NCI-H187 (cell line): ENCODE measurements at places on chromosomes 4 and X.

DNA sequence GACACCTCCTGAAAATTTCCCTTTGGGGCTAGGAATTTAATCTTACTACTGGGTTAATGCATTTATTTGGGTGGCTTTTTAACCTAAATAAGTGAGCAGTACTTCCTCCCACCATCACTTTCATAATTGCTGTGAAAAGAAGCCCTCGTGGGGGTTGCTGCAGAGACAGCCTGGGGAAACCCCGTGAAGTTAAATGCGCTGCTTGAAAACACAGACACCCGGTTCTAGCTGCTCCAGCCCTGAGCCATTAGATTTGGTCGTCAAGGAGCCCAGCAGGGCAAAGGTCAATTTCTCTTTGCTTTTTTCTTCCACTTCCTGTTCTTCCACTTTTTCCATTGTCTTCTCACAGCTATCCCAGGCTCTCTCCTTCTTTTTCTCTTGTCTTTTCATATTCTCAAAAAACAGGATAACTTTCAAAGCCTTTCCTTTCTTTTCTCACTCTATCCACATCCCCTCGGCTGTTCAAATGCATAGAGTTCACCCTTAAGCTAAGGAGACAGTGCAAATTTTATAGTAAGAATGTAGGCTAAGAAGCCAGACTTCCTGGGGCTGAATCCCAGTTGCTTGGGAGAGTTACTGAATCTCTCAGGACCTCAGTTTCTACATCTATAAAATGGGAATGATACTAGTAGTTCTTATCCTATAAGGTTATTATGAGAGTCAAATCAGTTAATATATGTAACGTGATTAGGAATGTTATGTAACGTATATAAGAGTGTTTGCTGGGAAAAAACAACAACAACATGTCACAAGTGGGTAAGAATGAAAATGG, 91.5 kb upstream of the ZNF827 start:
- no peak for DNase-seq

GRCh38 chr4:124277691-124278090, 434.8 kb downstream of the ANKRD50 start:
- no peak for DNase-seq

DNA sequence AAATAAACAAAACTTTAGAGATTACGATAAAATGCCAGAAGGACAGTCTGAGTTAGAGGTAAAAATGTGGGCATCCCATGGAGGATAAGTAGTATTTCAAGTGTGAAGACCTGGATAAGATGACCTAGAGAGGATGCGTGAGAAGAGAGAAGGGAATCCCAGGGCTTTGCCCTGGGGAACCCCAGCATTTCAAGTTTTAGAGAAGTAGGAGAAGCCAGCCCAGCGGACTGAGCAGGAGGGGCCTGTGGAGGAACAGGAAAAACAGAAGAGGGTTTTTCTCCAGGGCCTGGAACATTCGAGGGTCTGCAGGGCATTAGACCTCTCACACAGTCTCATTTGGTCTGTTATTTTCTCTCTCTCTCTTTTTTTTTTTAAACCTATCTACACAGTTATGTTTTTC, 2.9 kb upstream of the CFP start:
- no peak for DNase-seq

GRCh38 chrX:149069899-149070298, 435.2 kb downstream of the IDS start:
- DNase-seq: no peak

DNA sequence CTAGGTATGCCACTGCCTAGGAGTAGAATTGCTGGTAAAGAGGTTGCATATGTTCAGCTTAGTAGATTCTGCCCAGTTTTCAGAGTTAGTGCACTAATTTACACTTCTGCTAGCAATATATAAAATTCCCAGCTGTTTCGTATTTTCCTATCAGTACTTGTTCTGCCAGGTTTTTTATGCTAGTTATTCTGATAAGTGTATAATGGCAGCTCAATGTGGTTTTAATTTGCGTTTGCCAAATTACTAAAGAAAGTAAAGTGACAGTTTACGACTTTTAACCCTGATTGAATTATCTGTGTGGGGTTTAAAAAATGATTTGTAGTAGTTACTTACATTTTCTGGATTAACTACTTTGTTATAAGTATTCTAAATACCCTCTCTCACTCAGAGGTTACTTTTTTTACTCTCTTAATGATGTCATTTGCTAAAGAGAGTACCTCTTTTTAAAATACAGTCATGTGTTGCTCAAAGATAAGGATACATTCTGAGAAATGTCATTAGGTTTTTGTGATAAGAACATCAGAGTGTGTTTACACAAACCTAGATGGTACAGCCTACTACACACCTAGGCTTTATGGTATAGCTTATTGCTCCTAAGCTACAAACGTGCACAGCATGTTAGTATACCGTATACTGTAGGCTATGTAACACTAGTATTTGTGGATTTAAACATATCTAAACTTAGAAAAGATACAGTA, 363.2 kb downstream of the IL15 start:
- DNase-seq: no peak

- no peak for DNase-seq
Measured at GRCh38 chrX:151753313-151754046, 18.9 kb downstream of the CNGA2 start.

DNA sequence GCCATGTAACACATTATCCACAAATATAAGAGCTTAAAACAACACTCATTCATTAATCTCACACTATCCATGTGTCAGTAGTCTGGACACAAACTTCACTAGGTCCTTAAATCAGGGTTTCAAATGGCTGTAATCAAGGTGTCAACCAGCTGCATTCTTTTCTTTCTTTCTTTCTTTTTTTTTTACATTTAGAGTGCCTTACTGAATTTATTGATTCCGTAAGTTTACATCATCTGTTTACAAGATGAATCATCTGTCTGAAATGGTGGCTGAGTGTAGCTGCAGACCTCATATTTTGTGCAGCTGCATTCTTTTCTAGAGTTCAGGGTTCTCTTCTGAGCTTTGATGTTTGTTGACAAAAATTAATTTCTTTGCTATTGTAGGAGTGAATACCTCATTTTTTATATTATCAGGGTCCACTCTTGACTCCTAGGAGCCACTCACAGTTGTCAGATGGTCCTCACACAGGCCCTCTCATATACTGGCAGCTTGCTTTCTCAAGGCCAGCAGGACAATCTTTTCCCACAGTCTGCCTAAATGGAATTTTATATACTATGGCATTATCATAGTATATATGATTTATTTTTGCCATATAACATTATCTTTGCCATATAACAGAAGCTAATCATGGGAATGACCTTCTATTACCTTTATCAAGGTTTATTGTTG, 37.8 kb downstream of the SPOCK3 start:
- no peak for DNase-seq

- no peak for DNase-seq
Measured at GRCh38 chr4:107751670-107752069, 31.6 kb upstream of the PAPSS1 start.

DNA sequence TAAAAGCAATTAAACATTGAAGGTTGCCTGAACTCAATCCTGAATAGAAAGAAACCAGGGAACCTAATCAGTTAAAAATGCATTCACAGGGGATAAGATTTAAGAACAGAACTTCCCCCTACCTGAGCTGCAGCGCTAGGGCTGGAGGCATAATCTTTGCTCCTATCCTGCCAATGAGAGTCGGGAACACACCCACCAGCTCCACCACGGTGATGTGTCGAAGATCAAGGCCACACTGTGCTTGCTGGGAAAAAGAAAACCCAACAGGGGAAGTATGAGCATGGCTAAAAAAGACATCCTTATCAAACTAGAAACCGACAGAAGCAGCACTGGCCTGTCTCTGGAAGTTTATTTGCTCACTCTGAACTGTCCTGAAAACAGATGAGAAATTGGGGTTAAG, 66.3 kb downstream of the SRPX start:
- no peak for DNase-seq
